ENCODE measurements at places on chromosomes 12 and 14.

GRCh38 chr14:98415766-98416165 lies 856.2 kb downstream of the BCL11B start:
- no peak for DNase-seq

DNA sequence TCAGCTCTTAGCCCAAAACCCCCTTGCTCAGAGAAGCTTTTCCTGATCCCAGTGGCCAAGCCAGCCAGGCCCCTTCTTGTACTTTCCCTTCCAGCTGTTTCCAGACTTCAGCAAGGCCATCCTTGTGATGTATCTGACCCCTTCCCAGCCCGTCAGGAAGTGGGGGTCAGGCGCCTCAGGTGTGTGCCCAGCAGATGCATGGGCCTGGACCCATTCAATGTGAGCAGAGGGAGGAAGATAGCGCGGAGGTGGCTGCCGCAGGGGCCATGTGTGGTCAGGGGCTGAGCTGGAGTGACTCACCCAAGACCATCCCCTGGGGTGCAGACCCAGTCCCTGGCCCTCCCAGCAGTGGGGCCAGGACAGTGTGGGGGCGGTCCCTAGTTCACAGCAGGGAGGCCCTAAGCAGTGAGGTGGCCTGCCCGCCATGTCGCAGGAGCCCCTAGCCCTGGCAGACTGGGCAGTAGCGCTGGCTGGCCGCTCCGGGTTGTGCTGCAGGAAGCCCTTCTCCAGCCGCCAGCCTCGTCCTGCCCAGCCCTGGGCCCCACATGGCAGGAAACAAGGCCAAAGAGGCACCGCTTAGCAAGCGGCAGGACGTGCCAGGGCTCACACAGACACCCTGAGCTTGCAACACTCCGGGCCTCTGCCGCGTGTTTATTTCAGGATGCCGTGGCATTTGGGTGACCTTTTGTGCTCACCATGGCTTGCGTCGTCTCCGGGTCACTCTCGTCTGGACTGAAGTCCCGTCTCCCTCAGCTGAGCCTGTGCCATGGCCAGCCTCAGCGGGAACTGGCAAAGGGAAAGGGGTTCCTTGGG lies 12.0 kb downstream of the ADSS1 start:
- peak; percentile 7 for DNase-seq

- no peak for DNase-seq
Measured at GRCh38 chr14:60951776-60952435, 29.0 kb downstream of the TRMT5 start.

- DNase-seq: no peak
Measured at GRCh38 chr14:20668969-20669368, 15.4 kb upstream of the RNASE4 start.

GRCh38 chr12:106987846-106988245 lies 900 bp upstream of the MTERF2 start:
- no peak for DNase-seq

All from bone marrow (tissue), 2 donors.